NCI-H446 (cell line): ENCODE measurements at places on chromosomes 2 and 18.

GRCh38 chr18:79203017-79203605, 133.9 kb downstream of the ATP9B start:
- no peak for DNase-seq

DNA sequence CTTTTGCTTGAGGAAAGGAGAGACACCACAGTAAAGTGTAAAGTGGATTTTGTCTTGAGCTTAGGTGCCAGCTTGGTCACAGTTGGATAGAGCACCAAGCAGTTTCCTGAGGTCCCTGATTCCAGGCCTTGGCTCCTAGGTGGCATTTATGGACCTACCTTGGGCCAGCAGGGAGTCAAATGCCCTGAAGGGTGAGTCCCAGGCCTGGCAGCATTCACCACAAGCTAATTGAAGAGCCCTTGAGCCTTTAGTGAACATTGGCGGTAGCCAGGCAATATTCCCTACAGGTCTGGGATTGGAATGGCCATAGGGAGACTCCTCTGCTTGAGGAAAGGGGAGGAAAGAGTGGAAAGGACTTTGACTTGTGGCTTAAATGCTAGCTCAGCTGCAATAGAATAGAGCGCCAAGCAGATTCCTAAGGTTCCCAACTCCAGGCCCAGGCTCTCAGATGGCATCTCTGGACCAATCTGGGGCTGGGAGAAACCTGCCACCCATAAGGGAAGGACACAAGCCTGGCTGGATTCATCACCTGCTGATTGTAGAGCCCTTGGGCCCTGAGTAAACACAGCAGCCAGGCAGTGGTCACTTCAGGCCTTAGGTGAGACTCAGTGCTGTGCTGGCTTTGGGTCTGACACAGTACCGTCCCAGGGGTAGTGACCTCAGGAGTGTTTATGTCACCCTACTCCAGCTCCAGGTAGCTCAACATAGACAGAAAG, 137.5 kb upstream of the OTOS start:
- no peak for DNase-seq

- no peak for DNase-seq
Observed at GRCh38 chr2:12716032-12716281, 779 bp upstream of the TRIB2 start.

- DNase-seq = no peak
Observed at GRCh38 chr2:139380051-139380450, 599.9 kb upstream of the NXPH2 start.

DNA sequence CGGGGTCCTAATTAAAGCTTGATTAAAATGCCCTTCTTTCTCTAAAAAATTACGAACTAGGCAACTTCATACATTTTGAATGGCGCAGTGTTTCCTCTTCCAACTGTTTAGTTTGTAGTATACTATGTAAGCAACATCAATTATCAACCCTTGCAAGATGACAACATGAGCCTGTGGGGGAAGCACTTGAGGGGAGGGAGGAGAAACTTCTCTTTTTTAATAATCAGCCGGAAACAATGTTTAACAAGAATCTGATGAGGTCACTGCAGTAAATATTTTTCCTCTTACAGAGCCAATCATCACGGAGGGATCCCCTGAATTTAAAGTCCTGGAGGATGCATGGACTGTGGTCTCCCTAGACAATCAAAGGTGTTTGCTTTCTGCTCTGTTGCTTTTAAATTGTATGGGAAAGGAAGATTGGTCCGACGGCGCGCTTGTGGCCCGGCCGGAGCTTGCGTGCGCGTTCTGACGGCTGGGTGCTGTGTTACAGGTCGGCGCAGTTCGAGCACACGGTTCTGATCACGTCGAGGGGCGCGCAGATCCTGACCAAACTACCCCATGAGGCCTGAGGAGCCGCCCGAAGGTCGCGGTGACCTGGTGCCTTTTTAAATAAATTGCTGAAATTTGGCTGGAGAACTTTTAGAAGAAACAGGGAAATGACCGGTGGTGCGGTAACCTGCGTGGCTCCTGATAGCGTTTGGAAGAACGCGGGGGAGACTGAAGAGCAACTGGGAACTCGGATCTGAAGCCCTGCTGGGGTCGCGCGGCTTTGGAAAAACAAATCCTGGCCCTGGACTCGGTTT, 5.3 kb upstream of the DLX1 start:
- DNase-seq = no peak

DNA sequence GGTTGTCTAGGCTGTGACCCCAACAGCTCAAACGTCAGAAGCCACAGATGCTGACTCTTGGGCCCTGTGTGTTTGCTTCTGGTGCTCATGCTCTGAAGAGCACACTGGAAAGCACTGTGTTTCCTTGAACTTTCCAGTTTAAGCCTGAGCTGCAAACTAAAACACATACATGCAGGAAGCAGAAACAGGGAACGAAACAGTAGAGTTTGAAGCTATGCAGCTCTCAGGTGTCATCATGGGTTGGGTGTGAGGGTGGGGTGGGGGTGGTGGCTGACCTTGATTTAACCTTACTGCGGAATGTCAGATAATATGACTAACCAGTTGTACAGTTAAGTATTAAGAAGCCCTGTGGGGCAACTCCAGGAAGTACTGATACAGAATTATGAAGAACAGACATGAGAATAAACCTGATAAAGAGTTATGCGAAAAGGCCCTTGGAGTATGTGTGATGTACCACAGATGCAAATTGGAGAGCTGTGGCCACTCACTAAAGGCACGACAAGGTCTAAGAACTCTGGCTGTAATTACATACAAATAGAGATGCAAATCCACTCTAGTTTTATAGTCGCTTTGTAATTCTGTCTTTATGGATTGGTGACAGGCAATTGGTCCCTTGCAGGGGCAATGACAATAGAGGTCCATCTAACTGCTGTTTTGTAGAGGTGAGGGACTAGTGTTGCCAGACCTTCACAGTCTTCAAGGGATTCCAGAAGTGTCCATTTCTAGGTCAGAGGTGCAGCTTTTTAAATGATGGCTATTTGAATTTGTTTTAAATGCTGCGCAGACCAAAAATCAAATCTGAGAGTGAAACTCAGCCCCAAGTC, 273.1 kb downstream of the NAPG start:
- DNase-seq = no peak
